Heart left ventricle (tissue), 16 donors: ENCODE measurements at places on chromosomes 1 and 21. TPM values are rescaled to one million over a fixed set of nuclear protein-coding genes. Genes with fewer than 3 reads are reported as not detected.
A peak's percentile ranks its signal among the peaks of the same experiment; 100 is the strongest.

The LAMC2 gene
- total RNA-seq, result 1.2 TPM

The MRPL24 gene
- total RNA-seq, result 74.8 TPM

The PHLDA3 gene
- 18.4 TPM for total RNA-seq

The TNFAIP8L2 gene
- 1.1 TPM for total RNA-seq

- DNase-seq, result no peak
- no peaks in the 10 kb centered on the region for H3K36me3 ChIP-seq
- H3K27me3 ChIP-seq, result no peaks in the 10 kb centered on the region
- no peak overlapping the region for H3K4me3 ChIP-seq
- H3K4me1 ChIP-seq, result no peaks in the 10 kb centered on the region
Observed at GRCh38 chr1:10803971-10804820, 7.8 kb upstream of the CASZ1 start.

GRCh38 chr1:93702828-93703183, 21.2 kb upstream of the BCAR3 start:
- no peaks in the 10 kb centered on the region for H3K27me3 ChIP-seq
- no peak overlapping the region for H3K4me3 ChIP-seq
- no peaks in the 10 kb centered on the region for H3K36me3 ChIP-seq

- no peaks in the 10 kb centered on the region for H3K36me3 ChIP-seq
- H3K4me3 ChIP-seq, result no peak overlapping the region
- H3K27ac ChIP-seq, result no peak overlapping the region
- H3K27me3 ChIP-seq, result no peaks in the 10 kb centered on the region
- no peak for DNase-seq
- H3K4me1 ChIP-seq, result no peaks in the 10 kb centered on the region
Observed at GRCh38 chr21:14074177-14074576, 136.6 kb downstream of the LIPI start.

GRCh38 chr1:59198564-59198963, 98.3 kb upstream of the FGGY start:
- peaks cover 4% of the 10 kb centered on the region for H3K4me1 ChIP-seq
- no peak overlapping the region for H3K4me3 ChIP-seq
- no peak for DNase-seq
- no peak overlapping the region for H3K27ac ChIP-seq
- no peaks in the 10 kb centered on the region for H3K36me3 ChIP-seq
- no peaks in the 10 kb centered on the region for H3K27me3 ChIP-seq

GRCh38 chr21:42155045-42155855, 63.7 kb upstream of the ABCG1 start:
- no peak overlapping the region for H3K4me3 ChIP-seq
- no peaks in the 10 kb centered on the region for H3K27me3 ChIP-seq
- H3K27ac ChIP-seq, result no peak overlapping the region
- H3K4me1 ChIP-seq, result peaks cover 5% of the 10 kb centered on the region
- no peaks in the 10 kb centered on the region for H3K36me3 ChIP-seq
- peak; percentile 34 for DNase-seq

The OVAAL gene
- 1.6 TPM for total RNA-seq

- H3K27me3 ChIP-seq, result no peaks in the 10 kb centered on the region
- no peak overlapping the region for H3K4me3 ChIP-seq
- peaks cover 98% of the 10 kb centered on the region for H3K36me3 ChIP-seq
- no peaks in the 10 kb centered on the region for H3K4me1 ChIP-seq
Observed at GRCh38 chr1:58687516-58687915, 12.3 kb downstream of the MYSM1 start.

DNA sequence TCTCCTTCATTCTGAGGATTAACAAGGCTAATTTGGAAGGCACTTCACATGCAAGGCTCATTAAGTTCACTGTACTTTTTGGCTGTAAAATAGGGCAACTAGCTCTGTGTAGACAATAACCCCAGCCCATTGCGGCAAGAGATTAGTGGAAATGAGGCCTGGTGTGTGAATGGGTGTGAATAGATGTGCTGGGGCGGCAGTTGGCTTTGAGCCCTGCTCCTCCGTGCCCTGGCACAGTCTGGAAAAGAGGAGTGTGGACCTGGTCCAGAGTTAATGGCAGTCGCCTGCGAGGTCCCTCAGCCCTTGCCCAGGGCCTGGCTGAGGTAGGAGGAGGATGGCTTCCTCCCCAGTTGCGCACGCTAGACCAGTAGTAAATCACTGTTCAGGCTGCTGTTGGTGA, 4.8 kb downstream of the KISS1 start:
- no peaks in the 10 kb centered on the region for H3K36me3 ChIP-seq
- no peak overlapping the region for H3K27ac ChIP-seq
- no peak overlapping the region for H3K4me3 ChIP-seq
- no peaks in the 10 kb centered on the region for H3K4me1 ChIP-seq
- DNase-seq, result no peak

DNA sequence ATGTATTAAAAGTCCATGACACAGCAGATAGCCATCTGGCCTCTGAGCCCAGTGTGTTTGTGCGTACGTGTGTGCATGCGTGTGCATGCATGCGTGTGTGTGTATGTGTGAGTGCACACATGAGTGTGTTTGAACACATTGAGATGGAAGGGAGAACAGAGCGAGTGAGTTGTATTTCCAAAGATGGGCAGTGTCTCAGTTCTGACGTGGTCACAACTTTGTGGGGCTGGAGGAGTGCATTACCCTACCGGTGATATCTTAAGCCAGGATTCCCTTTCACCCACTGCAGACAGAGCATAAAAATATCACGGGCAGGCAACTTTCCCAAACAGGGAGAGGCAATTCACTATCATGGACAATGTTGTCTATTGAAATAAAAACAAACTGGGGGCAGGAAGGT, 27.8 kb downstream of the IRF2BP2 start:
- H3K36me3 ChIP-seq, result no peaks in the 10 kb centered on the region
- peak overlapping the region; percentile 79 for H3K27ac ChIP-seq
- H3K4me1 ChIP-seq, result peaks cover 43% of the 10 kb centered on the region
- H3K4me3 ChIP-seq, result no peak overlapping the region
- H3K27me3 ChIP-seq, result no peaks in the 10 kb centered on the region

The CIART gene
- 22.5 TPM for total RNA-seq

- H3K27ac ChIP-seq, result no peak overlapping the region
- H3K4me1 ChIP-seq, result no peaks in the 10 kb centered on the region
- no peaks in the 10 kb centered on the region for H3K27me3 ChIP-seq
- peak; percentile 30 for DNase-seq
- H3K4me3 ChIP-seq, result no peak overlapping the region
Observed at GRCh38 chr1:182707122-182707521, 22.7 kb upstream of the RGS8 start.

DNA sequence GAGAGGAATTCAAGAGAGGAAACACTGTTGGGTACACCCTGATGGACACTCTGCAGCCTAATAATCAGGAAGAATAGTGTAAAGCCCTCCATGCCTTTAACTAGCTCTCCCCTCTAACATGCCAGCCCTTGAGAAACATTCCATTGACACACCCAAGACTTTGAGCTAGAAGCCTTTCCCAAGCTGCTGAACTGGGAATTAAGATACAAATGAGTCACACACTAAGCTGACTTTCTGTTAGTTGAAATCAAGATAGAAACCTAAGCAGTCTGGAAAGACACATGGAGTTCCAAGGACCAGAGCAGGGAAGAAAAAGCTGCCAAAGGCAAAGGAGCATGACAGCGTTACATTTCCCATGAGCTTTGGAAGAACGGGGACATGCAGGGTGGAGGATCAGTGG, 380.8 kb downstream of the NPHP4 start:
- H3K27ac ChIP-seq, result no peak overlapping the region
- H3K36me3 ChIP-seq, result no peaks in the 10 kb centered on the region
- H3K4me1 ChIP-seq, result no peaks in the 10 kb centered on the region
- no peak for DNase-seq
- no peak overlapping the region for H3K4me3 ChIP-seq

The CFHR1 gene
- not detected for total RNA-seq

GRCh38 chr1:59061876-59062275, 235.0 kb upstream of the FGGY start:
- H3K27ac ChIP-seq, result peak overlapping the region; percentile 86
- peaks cover 11% of the 10 kb centered on the region for H3K4me1 ChIP-seq
- peak; percentile 73 for DNase-seq
- peak overlapping the region; percentile 53 for H3K4me3 ChIP-seq

The ADAMTSL4 gene
- 39.4 TPM for total RNA-seq

DNA sequence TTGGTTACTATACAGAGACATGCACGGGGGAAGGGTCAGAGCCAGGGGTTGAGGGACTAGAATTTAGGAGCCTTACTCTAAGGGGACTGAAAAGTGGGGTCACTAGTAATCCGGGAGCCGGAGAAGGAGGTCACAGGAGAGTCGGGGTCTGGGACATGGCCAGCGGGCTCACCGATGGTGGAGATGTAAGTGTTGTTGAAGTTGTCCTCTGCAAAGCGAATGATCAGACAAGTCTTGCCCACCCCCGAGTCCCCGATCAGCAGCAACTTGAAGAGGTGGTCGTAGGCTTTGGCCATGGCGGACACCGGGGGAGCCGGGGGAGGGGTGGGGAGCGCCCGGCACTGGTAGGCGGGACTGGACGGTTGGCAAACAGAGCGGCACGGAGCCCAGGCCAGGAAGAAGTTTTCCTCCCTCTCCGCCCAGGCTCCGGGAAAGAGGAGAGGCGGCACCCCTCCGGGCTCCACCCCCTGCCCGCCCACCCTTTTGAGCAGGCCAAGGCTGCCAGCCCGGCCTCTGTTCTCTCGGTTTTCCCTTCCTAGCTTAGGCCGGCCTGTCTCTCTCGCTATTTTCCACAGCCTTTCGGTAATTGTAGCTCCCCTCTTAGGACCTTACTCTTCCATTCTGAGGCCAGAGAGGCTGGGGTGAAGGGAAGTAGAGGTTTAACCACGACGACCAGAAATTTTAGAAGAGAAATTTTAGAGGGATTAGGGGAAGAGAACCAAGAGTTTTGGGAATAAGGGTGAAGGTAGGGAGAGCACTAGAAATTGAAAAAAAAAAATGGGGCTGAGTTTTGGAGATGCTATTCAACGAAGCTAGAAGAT, at the start of gene RAB13:
Gene RAB13 (minus strand): TSS at position 399 of the 821 bp plus-strand sequence. CDS start 103 bp downstream, at position 296.
- H3K4me3 ChIP-seq, result peak within 1 kb of the TSS; percentile 61
- H3K27me3 ChIP-seq, result no peaks in the 10 kb centered on the region
- DNase-seq, result peak; percentile 92

The CD101 gene
- 1.1 TPM for total RNA-seq

- DNase-seq, result no peak
- H3K4me3 ChIP-seq, result no peak overlapping the region
- H3K27me3 ChIP-seq, result no peaks in the 10 kb centered on the region
- no peaks in the 10 kb centered on the region for H3K36me3 ChIP-seq
Observed at GRCh38 chr1:205325334-205325884, 3.9 kb upstream of the NUAK2 start.

The RIPK4 gene
- total RNA-seq, result 0.08 TPM

The HRNR gene
- not detected for total RNA-seq

The C1orf87 gene
- not detected for total RNA-seq

DNA sequence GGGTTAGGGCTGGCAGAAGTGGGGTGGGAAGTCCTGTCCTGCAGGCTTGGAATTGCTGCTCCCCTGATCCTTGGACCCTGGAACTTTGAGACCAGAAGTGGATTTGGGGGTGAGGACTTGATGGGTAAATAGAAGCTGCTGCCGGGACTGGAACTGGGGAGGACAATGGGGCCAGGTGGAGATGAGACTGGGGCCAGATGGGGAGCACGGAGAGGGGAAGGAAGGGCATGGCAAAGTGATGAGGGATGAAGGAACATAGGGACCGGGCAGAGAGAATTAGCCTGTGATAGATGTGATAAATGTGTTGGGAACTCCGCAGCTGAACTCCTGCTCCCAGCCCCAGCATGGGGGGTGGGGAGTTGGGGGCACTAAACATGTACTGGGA, 637 bp downstream of the NHLH1 start:
- no peak overlapping the region for H3K27ac ChIP-seq
- H3K4me1 ChIP-seq, result no peaks in the 10 kb centered on the region
- H3K4me3 ChIP-seq, result no peak overlapping the region
- peaks cover 4% of the 10 kb centered on the region for H3K27me3 ChIP-seq
- no peak for DNase-seq

- H3K36me3 ChIP-seq, result no peaks in the 10 kb centered on the region
- no peak overlapping the region for H3K4me3 ChIP-seq
- H3K27ac ChIP-seq, result no peak overlapping the region
- H3K4me1 ChIP-seq, result no peaks in the 10 kb centered on the region
- no peaks in the 10 kb centered on the region for H3K27me3 ChIP-seq
Observed at GRCh38 chr1:155181371-155182051, 7.9 kb downstream of the TRIM46 start.

- H3K36me3 ChIP-seq, result no peaks in the 10 kb centered on the region
- no peak overlapping the region for H3K4me3 ChIP-seq
- H3K27me3 ChIP-seq, result no peaks in the 10 kb centered on the region
Observed at GRCh38 chr1:211529453-211529852, 37.5 kb upstream of the RD3 start.

The MAP3K7CL gene
- total RNA-seq, result 2.1 TPM

DNA sequence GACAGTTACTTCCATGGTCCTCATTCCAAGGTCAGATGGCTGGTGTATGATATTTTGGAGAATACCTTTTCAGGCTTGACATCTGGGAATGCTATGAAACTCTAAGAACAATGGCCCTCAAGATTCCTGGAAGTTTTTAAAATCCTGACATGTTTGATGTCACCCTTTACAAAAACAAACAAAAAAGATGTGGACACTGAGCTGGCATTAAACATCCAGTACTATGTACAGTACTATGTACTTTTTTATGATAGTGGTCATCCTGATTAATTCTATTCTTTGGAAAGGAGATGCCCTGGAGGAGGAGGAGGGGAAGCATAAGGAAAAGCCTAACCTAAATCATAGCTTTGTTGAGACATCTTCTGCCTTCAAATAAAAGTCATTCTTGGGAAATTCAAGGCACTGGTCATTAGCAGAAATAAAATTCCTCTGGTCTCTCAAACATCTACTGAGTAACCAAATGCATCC, 235.4 kb downstream of the HMCN1 start:
- peak overlapping the region; percentile 41 for H3K27ac ChIP-seq
- H3K4me1 ChIP-seq, result no peaks in the 10 kb centered on the region
- no peaks in the 10 kb centered on the region for H3K27me3 ChIP-seq
- H3K36me3 ChIP-seq, result peaks cover 9% of the 10 kb centered on the region
- no peak overlapping the region for H3K4me3 ChIP-seq
- DNase-seq, result no peak

DNA sequence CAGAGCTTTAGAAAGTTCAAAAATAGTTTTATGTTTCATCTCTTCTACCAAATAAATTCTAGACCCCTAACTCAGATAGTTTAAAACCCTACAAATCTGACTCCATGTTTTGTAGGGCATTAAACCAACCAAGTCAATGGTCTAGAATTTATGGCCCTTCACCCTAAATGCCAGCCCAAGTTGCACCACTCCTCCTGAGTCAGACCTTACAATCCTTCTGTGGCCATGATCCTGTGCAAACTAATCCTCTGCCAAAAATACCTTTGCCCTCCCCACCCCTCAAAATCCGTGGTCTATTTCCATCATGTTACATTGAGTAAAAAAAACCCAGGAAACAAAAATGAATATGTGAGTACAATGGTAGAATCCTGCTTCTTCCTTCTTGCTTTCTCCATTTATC, 179.3 kb downstream of the NR5A2 start:
- H3K27me3 ChIP-seq, result no peaks in the 10 kb centered on the region
- DNase-seq, result no peak
- H3K36me3 ChIP-seq, result no peaks in the 10 kb centered on the region
- H3K27ac ChIP-seq, result no peak overlapping the region
- H3K4me3 ChIP-seq, result no peak overlapping the region

The TRAF5 gene
- total RNA-seq, result 8.8 TPM

DNA sequence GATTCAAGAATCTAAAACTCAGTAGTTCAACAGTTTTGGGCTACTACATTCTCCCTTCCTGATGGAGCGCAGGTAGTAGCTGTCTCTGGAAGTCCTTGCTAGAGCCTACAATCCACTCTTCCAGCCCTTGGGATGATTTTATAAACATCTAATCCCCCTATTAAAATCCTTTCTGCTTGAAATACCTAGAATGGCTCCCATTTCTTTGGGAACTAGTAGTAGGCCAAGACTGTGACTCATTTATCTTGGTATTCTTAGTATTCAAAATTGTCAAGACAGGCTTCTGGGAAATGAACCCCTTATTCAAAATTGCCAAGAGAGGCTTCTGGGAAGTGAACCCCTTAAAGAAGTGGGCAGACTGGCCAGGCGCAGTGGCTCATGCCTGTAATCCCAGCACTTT, 142.5 kb upstream of the FGGY start:
- peaks cover 40% of the 10 kb centered on the region for H3K4me1 ChIP-seq
- no peak for DNase-seq
- no peaks in the 10 kb centered on the region for H3K27me3 ChIP-seq
- H3K36me3 ChIP-seq, result no peaks in the 10 kb centered on the region
- H3K4me3 ChIP-seq, result no peak overlapping the region
